Spinal cord (tissue), 10 donors: ENCODE measurements at places on chromosomes 4 and X. TPM values are rescaled to one million over a fixed set of nuclear protein-coding genes. Genes with fewer than 3 reads are reported as not detected.

MAGEC2 gene
- not detected for polyA plus RNA-seq

ASB5 gene
- polyA plus RNA-seq, result 0.44 TPM

ODAPH gene
- polyA plus RNA-seq, result 0.19 TPM

EMCN gene
- polyA plus RNA-seq, result 13.9 TPM

CYBB gene
- 21.6 TPM for polyA plus RNA-seq

CPE gene
- polyA plus RNA-seq, result 629 TPM

MAGEC3 gene
- polyA plus RNA-seq, result not detected

CT47B1 gene
- polyA plus RNA-seq, result not detected

PAK3 gene
- 62.4 TPM for polyA plus RNA-seq

USP17L21 gene
- not detected for polyA plus RNA-seq

LCORL gene
- 39.7 TPM for polyA plus RNA-seq

GC gene
- polyA plus RNA-seq, result 0.77 TPM

TTC29 gene
- 2.5 TPM for polyA plus RNA-seq

MRFAP1 gene
- polyA plus RNA-seq, result 616 TPM

SSX3 gene
- polyA plus RNA-seq, result not detected

RNF4 gene
- 67.0 TPM for polyA plus RNA-seq

GASK1B gene
- polyA plus RNA-seq, result 75.9 TPM

GAGE2A gene
- not detected for polyA plus RNA-seq

CCDC120 gene
- polyA plus RNA-seq, result 22.4 TPM

USP17L24 gene
- polyA plus RNA-seq, result not detected

HPSE gene
- polyA plus RNA-seq, result 6.6 TPM

IL1RAPL1 gene
- 2.3 TPM for polyA plus RNA-seq

EVC2 gene
- 1.7 TPM for polyA plus RNA-seq

USP17L20 gene
- polyA plus RNA-seq, result not detected

SOX3 gene
- 4.5 TPM for polyA plus RNA-seq

EGF gene
- 2.1 TPM for polyA plus RNA-seq

UGT2B15 gene
- not detected for polyA plus RNA-seq

NCAPG gene
- polyA plus RNA-seq, result 18.1 TPM

STOX2 gene
- polyA plus RNA-seq, result 30.8 TPM

GIMD1 gene
- not detected for polyA plus RNA-seq

MAGEB10 gene
- polyA plus RNA-seq, result not detected

KIT gene
- 28.0 TPM for polyA plus RNA-seq

TSPAN6 gene
- 65.8 TPM for polyA plus RNA-seq

COX7B2 gene
- polyA plus RNA-seq, result not detected

SMS gene
- polyA plus RNA-seq, result 110 TPM

XAGE1A gene
- not detected for polyA plus RNA-seq

ZXDB gene
- 14.6 TPM for polyA plus RNA-seq

TREX2 gene
- polyA plus RNA-seq, result 0.50 TPM

RBM10 gene
- 56.4 TPM for polyA plus RNA-seq

STK32B gene
- polyA plus RNA-seq, result 25.6 TPM
